ENCODE measurements at places on chromosomes 7 and 10.

DNA sequence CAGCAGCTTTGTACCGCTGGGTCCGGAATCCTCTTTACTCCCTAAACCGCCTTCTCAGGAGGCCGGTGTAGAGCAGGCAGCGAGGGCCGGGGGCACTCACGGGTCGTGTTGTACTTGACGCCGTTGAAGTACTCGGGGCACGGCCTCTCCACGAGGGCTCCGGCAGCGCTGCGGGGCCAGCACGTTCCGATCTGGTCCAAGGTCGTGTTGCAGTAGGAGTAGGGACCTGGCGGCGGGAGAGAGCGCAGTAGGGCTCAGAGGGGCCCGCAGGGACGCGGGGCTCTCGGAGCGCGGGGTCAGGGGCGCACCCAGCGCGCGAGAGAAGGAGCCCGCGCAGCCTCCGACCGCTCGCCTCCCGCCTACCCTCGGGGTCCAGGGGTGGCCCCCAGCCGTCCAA lies 443 bp downstream of the CRHR2 start:
- no peak for DNase-seq

GRCh38 chr10:91694170-91694794 lies 61.4 kb upstream of the PPP1R3C start:
- no peak for DNase-seq

DNA sequence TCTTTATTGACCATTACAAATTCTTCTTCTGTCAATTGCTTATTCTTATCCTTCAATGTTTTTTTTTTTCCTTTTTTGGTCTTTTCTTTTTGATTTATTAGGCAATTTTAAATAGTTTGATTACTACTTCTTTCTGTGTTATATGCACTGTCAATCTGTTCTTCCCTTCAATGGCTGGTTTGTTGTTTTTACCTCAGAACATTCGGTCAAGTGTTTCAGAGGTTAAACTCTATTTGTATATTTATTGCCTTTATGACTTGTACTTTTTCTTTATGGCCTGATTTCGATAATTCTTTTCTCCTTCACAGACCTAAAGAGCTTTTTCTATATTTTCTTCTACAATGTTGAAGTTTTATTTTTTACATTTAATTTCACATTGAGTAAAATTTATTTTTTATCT lies 171.5 kb upstream of the AKR1E2 start:
- no peak for DNase-seq

GRCh38 chr7:127189886-127190285 lies 62.9 kb downstream of the GRM8 start:
- DNase-seq: no peak

GRCh38 chr7:99229234-99229633 lies 21.3 kb upstream of the KPNA7 start:
- DNase-seq: no peak

- DNase-seq: no peak
These were observed 181.8 kb upstream of the MDFIC start for GRCh38 chr7:114740095-114740494.

GRCh38 chr7:375321-375831 lies 85.4 kb downstream of the FOXL3 start:
- peak; percentile 1 for DNase-seq

GRCh38 chr10:24850727-24851296 lies 101.6 kb downstream of the PRTFDC1 start:
- DNase-seq: no peak

DNA sequence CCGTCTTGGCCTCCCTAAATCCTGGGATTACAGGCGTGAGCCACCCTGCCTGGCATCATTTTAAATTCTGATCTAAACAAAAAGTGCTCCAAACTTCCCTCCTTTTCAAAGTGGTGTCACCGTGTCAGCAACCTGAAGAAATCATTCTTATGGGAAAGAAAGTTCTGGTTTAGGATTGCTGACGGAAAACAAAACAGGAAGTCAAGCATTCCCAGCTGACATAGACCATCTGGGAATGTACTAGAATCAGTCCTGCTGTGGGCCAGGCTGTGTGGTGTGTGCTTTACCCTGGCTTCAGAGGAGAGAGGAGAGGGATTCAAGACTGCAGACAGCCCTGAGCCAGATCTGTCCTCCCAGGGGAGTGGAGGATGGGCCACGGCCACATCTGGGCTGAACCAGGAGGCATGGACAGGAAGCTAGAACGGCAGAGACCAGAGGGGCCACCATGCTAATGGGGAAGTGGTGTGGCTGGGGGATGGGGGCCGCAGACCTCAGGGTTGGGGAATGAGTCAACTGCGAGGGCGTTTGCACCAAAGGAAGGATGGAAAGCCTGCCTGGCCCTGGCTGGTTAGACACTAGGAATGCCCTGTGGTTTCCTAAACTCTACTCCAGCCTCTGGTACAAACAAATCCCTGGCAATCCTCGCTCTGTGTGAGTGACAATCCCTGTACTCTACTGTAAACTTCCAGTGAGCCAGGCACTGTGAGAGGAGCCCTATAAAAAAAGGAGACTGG lies 16.7 kb upstream of the CLIP2 start:
- no peak for DNase-seq

Measured in activated CD4-positive, alpha-beta T cell treated with anti-CD3 and anti-CD28 coated beads for 4 hours (primary cell).